ENCODE measurements at places on chromosomes 5 and 9.

DNA sequence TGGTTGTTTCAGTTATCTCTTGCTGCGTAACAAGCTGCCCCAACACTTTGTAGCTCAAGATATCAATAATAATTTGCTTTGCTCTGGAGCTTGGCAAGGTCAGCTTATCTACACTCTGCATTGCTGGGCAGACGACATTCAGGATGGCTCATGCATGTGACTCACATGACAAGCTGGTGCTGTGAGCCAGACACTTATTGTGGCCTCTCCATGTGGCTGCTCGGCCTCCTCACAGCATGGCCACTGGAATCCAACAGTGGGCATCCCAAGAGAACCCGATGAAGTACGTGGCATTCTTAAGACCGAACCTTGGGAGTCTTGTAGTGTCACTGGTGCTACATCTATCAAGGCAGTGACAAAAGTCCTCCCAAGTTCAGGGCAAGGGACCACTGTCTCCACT, 94.2 kb upstream of the MVB12B start:
- DNase-seq: no peak

DNA sequence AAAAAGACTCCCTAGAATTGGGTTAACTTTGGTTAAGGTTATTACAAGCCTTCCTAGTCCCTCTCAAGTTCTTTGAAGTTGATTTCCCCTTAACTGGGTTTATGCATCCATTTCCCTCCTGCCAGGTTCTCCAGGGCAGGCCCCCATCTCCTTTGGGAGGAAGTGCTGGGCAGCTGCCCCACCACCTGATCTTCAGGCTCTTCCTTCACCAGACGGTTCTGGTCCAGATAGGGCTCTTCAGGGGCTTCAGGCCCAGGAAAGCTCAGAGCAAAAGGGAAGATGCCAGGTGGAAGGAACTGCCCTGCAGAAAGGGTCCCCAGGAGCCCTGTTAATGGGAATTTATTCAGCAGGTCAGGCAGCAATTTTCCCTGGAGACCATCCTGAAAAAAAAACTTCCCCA, 2.1 kb downstream of the SMIM32 start:
- no peak for DNase-seq

DNA sequence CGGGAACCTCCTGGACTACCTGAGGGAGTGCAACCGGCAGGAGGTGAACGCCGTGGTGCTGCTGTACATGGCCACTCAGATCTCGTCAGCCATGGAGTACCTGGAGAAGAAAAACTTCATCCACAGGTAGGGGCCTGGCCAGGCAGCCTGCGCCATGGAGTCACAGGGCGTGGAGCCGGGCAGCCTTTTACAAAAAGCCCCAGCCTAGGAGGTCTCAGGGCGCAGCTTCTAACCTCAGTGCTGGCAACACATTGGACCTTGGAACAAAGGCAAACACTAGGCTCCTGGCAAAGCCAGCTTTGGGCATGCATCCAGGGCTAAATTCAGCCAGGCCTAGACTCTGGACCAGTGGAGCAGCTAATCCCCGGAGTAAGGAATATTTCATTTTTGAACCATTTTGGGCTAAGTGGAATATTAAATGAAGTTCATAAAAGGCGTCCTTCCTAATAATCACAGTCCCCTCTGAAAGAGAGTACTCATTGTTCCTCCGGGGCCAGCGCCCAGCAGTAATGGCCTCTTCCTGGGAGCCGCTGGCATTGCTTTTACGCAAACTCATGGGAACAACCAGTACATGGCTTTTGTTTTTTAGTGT, 23.6 kb downstream of the QRFP start:
- DNase-seq: no peak

- DNase-seq: no peak
Observed at GRCh38 chr5:72503888-72504491, 3.2 kb downstream of the ZNF366 start.

DNA sequence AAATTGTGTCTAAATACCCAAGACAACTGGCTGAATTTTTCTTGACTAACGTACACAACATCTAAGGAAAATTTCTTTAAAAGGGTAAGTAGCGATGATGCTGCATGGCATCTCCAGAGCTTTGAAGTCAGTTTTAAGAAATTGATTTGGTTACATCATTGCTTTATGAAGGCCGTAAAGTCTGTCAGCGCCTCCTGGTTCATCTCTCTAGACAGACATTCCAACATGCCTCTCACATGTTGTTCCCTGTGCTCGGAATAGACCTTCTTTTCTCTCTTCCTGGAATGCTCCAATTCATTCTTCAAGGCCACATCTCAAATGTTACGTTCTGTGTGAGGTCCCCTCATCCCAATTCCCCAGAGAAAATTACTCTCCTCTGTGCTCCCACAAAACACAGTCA, 108.7 kb upstream of the SSBP2 start:
- DNase-seq: no peak

All from CD4-positive, alpha-beta T cell treated with Interleukin-21 for 1 hour (primary cell).